Immature natural killer cell (primary cell): ENCODE measurements at places on chromosomes 13 and 19.

- H3K4me3 ChIP-seq, result no peak overlapping the region
- no peak for DNase-seq
- no peaks in the 10 kb centered on the region for H3K36me3 ChIP-seq
- no peak overlapping the region for H3K27ac ChIP-seq
- H3K27me3 ChIP-seq, result peaks cover 6% of the 10 kb centered on the region
- H3K4me1 ChIP-seq, result no peaks in the 10 kb centered on the region
These were observed 89.3 kb downstream of the NUFIP1 start for GRCh38 chr13:44899967-44900366.

GRCh38 chr19:45972947-45973540 is 621 bp downstream of the NOVA2 start:
- no peak overlapping the region for H3K4me3 ChIP-seq
- no peaks in the 10 kb centered on the region for H3K36me3 ChIP-seq
- DNase-seq, result no peak
- H3K4me1 ChIP-seq, result peaks cover 17% of the 10 kb centered on the region
- H3K27me3 ChIP-seq, result peaks cover 18% of the 10 kb centered on the region
- no peak overlapping the region for H3K27ac ChIP-seq

GRCh38 chr19:18121166-18121565 is 23.6 kb downstream of the MAST3 start:
- H3K36me3 ChIP-seq, result peaks cover 8% of the 10 kb centered on the region
- H3K4me3 ChIP-seq, result no peak overlapping the region
- DNase-seq, result no peak
- peaks cover 47% of the 10 kb centered on the region for H3K4me1 ChIP-seq

DNA sequence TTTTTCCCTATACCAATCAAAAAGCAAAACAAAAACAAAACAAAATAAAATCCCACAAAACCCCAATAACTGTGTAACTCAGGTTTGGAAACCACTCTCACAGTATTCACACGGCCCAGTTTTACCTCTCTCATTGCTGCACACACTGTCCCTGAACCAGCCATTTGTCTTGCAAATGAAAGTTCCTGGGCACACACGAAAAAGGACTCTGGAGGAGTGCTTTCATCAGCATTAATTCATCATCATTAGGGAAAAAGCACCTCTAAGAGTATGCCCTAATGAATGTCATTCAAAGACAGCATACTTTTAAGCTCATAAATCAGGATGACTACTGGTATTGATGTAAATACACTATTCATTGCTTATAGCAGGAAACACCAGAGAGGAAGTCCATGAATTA is 306.3 kb downstream of the DNAJC15 start:
- H3K36me3 ChIP-seq, result no peaks in the 10 kb centered on the region
- H3K4me3 ChIP-seq, result no peak overlapping the region
- H3K27me3 ChIP-seq, result no peaks in the 10 kb centered on the region
- no peaks in the 10 kb centered on the region for H3K4me1 ChIP-seq
- H3K27ac ChIP-seq, result no peak overlapping the region
- DNase-seq, result no peak

- H3K36me3 ChIP-seq, result no peaks in the 10 kb centered on the region
- DNase-seq, result no peak
- no peak overlapping the region for H3K4me3 ChIP-seq
- no peaks in the 10 kb centered on the region for H3K4me1 ChIP-seq
- no peak overlapping the region for H3K27ac ChIP-seq
- H3K27me3 ChIP-seq, result peaks cover 8% of the 10 kb centered on the region
These were observed 50.8 kb downstream of the MBD3L2B start for GRCh38 chr19:6970443-6970842.
